ENCODE measurements at places on chromosomes 7 and 10.

- DNase-seq: no peak
Observed at GRCh38 chr7:101669307-101669706, 40.2 kb upstream of the MYL10 start.

GRCh38 chr7:55172161-55172560, 153.3 kb downstream of the EGFR start:
- no peak for DNase-seq

DNA sequence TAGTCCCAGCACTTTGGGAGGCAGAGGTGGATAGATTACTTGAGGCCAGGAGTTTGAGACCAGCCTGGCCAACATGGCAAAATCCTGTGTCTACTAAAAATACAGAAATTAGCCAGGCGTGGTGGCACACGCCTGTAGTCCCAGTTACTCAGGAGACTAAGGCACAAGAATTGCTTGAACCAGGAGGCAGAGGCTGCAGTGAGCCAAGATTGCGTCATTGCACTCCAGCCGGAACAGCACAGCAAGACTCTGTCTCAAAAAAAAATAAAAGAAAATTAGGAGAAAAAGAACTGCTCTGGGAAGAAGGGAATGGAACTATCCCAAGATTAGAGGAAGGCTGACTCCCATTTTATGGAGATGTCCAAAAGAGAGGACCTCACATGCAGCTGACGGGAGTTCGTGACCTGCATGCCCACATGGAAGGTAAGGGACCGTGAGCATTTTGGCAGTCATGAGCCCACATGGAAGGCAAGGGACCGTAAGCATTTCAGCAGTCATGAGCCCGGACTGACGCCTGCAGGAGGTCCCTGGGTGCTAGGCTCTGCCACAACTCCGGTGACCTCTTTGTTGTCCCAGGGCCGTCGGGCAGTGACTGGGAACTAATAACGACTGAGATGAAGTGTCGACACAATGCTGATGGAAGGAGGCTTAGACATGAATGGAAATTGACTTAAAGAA, 18.6 kb upstream of the GTPBP4 start:
- DNase-seq: no peak

DNA sequence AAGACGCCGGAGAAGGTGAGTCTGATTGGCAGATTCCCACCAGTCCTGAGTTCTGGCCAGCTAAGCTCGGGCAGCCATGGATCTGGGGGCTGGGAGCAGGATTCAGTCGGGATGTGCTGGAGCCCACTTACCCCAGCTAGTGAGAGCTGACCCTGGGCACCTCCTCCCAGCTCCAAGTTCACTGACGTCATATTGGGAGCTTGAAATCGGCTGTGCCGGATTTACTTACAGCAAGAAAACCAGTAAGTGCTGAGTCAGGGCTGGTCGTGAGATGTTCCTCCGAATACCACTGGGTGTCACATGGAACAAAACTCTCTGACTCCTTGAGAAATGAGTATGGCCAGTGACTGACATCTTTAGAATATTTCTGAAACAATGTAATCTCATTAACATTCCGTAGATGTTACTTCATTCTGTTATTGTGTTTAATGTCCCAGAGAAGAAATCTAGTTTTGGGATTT, 621.2 kb downstream of the SDK1 start:
- no peak for DNase-seq

- DNase-seq: no peak
Observed at GRCh38 chr10:93566435-93567276, at the start of gene FFAR4. Gene FFAR4, plus strand, starts transcription at chr10:93566665. Its CDS starts 56 bp downstream, at chr10:93566721.

DNA sequence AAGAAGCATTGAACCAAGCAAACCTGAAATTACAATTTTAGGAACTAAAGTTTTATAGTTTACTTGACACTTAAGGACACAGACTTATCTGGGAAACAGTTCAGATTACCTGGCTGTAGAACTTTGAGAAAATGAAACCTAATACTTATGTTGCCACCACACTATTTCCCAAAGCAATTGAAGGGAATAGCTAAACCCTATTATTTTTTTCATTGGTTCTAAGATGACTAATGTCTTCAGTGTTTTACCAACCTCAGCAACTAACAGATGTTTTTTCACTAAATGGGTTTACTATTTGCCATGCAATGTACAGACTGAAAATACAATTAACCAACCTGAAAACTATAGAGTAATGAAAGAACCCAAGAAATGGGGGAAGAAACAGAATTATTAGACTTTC, 689.6 kb downstream of the SORCS1 start:
- no peak for DNase-seq

DNA sequence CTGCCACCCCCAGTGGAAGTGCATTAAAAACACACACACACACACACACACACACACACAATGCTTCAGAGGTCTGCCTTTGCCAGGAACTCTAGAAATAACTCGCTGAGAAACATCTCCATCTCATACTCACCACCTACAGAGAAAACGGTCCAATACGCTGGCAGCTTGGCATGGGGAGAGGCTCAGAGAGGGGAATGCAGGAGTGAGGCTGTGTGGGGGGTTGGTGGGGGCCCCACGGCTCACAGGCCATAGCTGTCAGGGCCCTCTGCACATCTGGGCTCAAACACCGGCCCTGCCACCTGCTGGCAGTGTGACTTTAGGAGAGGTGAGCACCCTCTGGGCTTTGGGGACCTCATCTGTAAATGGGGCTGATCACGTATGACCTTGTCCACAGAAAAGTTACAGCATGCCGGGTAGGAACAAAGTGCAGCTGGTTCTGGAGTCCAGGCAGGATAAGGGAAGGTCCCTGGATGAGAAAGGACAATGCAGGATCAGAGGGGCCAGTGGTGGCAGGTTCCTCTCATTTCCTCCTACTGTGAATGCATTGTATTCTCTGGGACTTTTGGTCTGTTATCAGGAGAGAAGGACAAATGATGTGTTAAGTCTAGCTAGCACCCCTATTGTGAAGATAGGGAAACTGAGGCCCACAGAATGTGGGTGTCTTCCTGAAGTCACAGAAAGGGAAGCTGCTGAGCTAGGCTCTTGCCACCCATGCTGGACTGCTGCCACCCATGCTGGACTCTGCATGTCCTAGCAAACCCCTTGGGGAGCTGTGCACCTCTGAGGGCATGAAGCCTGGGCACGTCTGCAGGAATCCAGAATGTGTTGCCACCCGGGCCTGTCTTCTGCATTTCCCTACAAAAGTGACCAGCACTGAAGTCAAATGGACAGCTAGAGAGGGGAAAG, 404.6 kb downstream of the RPS24 start:
- no peak for DNase-seq

GRCh38 chr7:44447874-44448425, 42.5 kb downstream of the NUDCD3 start:
- DNase-seq: no peak

DNA sequence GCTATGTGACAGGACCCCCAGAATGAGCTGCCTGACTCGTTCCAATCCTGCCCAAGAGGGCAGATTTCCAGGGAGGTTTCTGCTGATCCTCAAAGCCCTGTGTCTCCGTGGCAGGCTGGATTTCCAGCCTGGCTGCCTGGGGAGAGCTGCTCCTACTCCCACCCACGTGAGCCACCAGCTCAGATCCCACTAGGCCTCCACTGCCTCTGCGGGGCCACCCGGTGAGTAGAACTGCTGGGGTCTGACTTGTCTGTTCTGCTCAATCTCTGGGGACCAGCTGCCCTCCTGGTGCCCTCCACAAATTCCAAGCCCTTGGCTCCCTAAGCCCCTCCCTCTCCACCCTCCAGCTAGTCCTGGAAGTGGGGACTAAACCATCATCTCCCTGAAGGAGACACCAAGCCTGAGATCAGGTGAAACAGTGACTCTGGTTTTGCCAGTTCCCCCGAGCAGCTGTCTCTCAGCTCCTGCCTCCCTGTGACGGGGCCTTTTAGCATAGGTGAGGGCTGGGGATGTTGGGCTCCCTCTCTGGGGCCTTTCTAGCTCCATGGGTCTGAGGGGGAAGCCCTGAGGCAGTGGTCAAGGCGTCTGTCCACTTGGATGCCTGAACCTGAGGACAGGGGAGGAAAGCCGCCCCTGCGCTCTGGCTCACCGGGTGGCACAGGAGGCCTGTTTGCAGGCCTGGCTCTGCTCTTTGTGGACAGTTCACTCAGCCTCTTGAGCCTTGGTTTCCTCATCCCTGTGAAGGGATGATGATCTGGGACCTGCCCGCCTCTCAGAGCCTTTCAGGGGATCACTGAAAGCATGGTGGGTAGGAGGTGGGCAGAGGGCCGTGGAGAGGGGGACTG, 5.6 kb downstream of the FAM241B start:
- DNase-seq: no peak

DNA sequence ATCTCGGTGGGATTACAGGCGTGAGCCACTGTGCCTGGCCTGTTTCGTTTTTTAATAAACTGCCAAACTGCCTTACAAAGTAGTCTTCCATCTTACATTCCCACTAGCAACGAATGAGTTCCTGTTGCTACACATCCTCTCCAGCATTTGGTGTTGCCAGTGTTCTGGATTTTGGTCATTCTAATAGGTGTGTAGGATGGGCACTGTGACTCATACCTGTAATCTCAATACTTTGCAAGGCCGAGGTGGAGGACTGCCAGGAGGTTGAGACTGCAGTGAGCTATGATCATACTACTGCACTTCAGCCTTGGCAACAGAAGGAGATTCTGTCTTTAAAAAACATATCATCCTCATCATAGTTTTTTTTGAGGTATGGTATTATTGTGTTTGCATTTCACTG, 21.4 kb upstream of the RSBN1L start:
- no peak for DNase-seq

DNA sequence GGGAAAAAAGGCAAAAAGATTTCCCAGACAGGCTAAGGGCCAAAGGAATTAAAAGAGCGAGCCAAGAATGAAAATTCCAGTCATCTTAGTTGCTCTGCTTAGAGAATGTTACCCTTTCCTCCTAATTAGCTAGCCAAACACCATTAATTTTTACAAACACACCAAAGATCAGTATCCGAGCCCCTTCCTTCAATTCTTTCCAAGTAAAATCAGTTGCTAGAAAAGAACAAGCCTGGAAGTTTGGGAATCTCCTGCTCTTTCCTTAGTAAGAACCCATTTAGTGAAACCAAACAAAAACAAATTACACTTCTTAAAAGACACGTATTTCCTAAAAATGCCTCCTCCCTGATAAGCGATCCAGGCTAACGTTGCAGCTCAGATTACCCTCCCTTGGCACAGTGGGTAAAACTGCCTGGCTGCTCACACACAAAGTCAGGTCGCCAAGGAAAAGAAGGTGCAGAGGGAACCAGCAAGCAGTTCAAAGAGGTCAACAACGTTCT, 57.1 kb upstream of the ABLIM1 start:
- DNase-seq: no peak

DNA sequence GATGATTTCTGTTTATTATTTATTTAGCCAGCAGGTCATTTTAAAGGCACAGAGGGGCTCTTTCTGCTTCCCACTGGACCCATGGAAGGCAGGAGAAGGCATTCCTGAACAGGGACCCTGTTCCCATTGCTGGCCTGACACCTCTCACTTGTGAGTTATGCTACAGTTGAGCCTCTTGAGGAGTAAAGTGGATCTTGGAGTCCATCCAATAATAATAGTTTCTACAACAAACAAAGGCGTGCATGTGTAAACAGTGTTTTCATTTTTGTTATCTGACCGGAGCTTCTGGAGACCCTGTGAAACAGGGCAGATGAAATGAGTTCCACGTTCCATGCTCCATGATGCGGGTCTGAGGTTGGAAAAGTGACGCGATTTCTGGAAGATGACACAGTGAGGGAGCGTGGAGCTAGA, 127.3 kb upstream of the HABP2 start:
- no peak for DNase-seq

GRCh38 chr10:110118891-110119621, 88.3 kb upstream of the MXI1 start:
- DNase-seq: no peak

GRCh38 chr10:95539560-95540284, 21.4 kb downstream of the SORBS1 start:
- DNase-seq: no peak

DNA sequence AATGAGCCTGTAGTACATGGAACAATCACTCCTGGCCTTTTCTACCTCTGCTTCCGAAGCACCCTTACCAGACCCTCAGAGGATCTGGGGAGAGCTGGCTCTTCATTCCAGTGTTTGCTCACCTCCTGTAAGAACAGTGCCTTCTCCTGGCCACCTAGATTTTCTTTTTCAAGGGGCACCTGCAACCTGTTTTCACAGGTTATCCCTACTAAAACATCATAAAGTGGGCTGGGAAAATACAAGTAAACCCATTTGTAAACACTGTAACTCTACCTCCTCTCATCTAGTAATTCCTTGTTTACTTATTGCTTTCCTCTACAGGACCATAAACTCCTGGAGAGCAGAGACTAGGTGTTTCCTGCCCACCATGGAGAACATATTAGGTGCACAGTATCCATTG, 1.1 kb downstream of the PIK3AP1 start:
- no peak for DNase-seq

DNA sequence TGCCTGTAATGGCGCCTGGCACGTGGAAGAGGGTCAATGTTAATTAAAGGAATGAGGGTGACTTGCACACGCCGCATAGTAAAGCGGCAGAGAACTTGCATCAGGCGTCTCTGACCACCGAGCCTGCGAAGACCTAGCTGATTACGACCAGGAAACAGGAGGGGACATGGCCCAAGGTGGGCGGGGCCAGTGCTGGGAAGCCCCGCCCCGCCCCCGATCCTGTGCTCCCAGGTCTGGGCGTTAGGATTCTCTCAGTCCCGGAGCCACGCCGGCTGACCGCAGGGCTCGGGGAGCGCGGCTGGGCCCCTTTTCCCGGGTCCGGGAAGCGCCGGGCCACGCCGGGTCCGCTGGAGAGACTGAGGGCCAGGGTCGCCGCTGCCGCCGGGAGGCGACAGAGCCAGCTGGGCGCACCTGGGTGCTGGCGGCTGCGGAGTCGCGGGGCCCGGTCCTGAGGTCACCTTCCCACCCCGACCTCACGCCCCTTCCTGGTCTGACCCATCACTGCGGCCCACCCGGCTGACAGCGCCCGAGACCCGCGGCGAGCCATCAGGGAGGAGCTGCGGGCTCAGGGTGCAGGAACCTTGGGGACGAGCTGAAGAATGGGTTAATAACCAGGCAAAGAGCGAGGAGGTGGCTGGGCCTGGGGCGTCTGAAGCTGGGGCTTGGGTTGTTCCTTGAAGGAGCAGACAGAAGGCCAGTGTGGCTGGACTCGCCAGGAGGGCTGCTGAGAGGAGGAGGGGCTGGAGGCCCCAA, 23.0 kb upstream of the GRID1 start:
- no peak for DNase-seq

GRCh38 chr10:10818082-10818481, 199.6 kb upstream of the CELF2 start:
- DNase-seq: no peak

- DNase-seq: no peak
Observed at GRCh38 chr10:16945593-16945992, 128.4 kb upstream of the RSU1 start.

DNA sequence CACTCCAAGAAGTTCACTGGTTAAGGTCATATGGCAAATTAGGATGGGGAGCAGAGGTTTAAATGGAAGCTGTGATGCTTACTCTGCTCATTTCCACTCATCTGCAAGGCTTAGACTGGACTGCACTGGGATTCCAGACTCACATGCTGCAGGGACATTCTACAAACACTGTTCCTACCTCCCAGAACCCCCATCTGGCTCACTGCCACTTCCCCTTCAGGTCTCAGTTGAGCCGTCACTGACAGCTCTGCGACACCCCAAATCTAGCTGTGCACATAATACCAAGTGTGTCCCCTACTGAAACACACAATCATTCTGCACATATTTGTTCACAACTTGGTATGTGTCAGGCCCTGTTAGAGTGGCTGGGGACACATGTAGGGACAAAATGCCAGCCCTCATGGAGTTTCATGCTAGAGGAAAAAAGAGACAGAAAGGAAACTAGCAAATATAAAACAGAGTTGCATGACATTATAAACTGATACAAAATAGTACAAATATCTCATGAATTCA, 5.4 kb downstream of the PRKCQ start:
- no peak for DNase-seq

All from activated naive CD8-positive, alpha-beta T cell treated with anti-CD3 and anti-CD28 coated beads, Interleukin-2, amount 50 U/mL, for 16 hours (primary cell).